ENCODE measurements at places on chromosomes 2 and 18. TPM values are rescaled to one million over a fixed set of nuclear protein-coding genes. Genes with fewer than 3 reads are reported as not detected.

EGR4 gene
- total RNA-seq: not detected

GALNT5 gene
- 0.10 TPM for total RNA-seq

ESPNL gene
- 0.19 TPM for total RNA-seq

RFTN2 gene
- not detected for total RNA-seq

CFC1B gene
- total RNA-seq: not detected

TFCP2L1 gene
- 0.33 TPM for total RNA-seq

DNAJC5G gene
- total RNA-seq: not detected

RSAD2 gene
- 2.2 TPM for total RNA-seq

- H3K4me1 ChIP-seq: no peaks in the 10 kb centered on the region
- H3K27me3 ChIP-seq: no peaks in the 10 kb centered on the region
- H3K4me3 ChIP-seq: no peak overlapping the region
- H3K36me3 ChIP-seq: no peaks in the 10 kb centered on the region
- DNase-seq: no peak
These were observed 8.0 kb downstream of the AGXT start for GRCh38 chr2:240876475-240877251.

GRCh38 chr2:124533226-124533954, 508.3 kb downstream of the CNTNAP5 start:
- no peak overlapping the region for H3K4me3 ChIP-seq
- no peaks in the 10 kb centered on the region for H3K27me3 ChIP-seq
- DNase-seq: no peak
- H3K4me1 ChIP-seq: no peaks in the 10 kb centered on the region
- H3K36me3 ChIP-seq: no peaks in the 10 kb centered on the region

DNA sequence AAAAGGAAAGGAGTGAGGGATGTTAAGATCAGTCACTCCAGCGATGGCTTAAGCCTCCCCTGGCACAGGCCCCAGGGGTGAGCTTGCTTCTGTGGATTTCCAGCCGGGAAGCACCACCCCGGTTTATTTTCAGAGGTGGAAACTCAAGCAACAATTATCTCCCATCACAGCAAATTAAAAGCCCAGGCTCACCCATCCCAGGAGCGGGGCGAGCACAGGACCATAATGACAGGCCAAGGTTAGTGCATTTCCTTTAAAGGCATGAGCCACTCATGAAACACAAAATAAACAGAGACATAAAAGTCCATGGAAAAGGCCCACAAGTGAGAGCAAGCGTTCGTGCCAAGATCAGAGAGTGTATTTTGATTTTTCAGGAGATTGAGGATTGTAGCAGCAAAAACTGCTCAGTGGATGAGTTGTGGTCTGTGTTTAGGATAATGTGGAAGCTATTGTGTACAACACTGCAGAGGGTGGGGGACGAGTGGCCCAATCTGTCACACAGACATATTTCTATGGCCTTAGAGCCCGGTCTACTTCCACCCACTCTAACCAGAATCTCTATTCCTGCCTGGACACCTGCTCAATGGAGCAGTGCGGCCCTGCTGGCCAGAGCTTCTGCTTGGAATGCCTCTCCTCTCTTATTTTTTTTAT, 111.4 kb upstream of the CDC42EP3 start:
- H3K4me1 ChIP-seq: no peaks in the 10 kb centered on the region
- H3K36me3 ChIP-seq: peaks cover 9% of the 10 kb centered on the region
- H3K27me3 ChIP-seq: no peaks in the 10 kb centered on the region
- no peak overlapping the region for H3K4me3 ChIP-seq
- DNase-seq: no peak

GRCh38 chr18:45232061-45232460, 383.2 kb upstream of the SLC14A2 start:
- no peak overlapping the region for H3K27ac ChIP-seq
- no peak overlapping the region for H3K4me3 ChIP-seq
- H3K36me3 ChIP-seq: no peaks in the 10 kb centered on the region
- H3K4me1 ChIP-seq: no peaks in the 10 kb centered on the region
- DNase-seq: no peak

DNA sequence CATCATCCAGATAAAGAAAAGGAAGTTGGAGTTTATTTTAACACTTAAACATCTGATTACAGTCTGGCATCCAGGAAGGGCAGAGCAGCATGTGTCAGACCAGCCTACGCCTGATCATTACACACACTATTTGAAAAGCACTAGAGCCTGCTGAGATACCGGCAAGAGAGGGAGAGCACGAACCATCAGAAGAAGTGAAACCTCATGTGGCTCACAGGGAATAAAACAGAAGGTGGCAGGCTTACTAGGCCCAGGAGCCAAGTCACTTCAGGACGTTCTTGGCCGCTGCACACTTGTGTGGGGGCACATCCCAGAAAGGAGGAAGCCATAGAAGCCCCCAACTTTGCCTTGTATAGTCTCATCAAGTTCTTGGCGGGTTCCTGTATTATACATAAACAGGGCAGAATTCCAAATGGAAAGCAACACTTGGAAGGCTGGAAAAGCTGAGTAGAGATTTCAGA, 105.5 kb downstream of the UGGT1 start:
- H3K4me1 ChIP-seq: peaks cover 9% of the 10 kb centered on the region
- no peak overlapping the region for H3K4me3 ChIP-seq
- DNase-seq: no peak
- H3K27ac ChIP-seq: no peak overlapping the region

DNA sequence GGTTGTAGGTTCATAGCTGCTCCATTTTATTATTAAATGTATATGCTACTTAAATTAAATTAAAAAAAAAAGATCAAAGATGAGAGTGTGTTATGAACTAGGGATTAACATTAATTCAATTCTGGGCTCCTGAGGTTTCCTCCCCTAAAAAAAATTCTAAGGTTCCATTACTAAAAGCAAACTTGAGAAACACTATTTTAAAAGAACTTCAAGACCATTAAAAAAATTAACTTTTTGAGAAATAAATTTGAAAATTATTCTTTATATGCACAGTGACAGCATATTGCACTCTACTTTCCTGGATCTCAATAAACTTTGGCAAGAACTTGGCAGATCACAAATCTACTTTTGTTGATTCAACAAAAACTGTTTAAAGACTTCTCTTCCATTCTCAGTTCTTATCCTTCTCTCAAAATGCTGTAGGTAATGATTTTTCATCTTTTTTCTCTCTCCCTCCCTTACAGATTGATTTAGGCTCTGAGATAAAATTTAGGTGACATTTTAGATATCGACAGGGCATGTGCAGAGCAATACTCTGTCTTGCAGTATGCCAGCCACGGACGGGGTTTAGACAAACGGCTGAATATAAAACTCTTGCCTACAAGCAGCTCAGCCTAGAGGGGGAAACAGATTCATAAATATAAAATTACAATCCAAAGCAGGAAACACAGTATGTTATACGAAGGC, 592 bp upstream of the MARS2 start:
- DNase-seq: no peak
- peak overlapping the region; percentile 94 for H3K27ac ChIP-seq
- peaks cover 26% of the 10 kb centered on the region for H3K4me1 ChIP-seq
- peaks cover 19% of the 10 kb centered on the region for H3K36me3 ChIP-seq
- peak overlapping the region; percentile 83 for H3K4me3 ChIP-seq

DNA sequence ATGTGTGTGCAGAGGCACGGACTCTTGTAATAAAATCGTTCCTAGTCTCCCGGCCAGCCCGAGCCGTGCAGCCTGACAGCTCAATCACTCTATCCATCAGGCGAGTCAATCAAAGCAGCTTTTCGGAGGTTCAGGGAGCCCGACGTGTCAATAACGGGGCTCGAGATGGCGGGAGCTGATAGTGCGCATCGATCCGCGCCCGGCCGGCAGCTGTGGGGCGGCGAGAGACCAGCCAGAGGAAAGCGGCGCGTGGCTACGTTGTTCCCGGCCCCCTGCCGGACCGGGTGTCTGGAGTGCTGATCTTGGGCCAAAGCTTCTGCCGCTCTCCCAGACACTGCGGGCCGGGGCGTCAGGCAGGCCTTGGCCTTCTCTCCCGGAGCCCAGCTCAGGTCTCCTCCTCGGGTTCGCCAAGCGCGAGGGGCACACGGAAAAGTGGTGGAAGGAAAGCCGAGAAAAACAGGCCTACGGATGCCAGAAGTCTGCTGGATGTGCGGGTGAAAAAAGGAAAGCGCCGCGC, 2.4 kb downstream of the EN1 start:
- H3K4me1 ChIP-seq: peaks cover 11% of the 10 kb centered on the region
- H3K27me3 ChIP-seq: peaks cover 41% of the 10 kb centered on the region
- H3K36me3 ChIP-seq: no peaks in the 10 kb centered on the region
- H3K27ac ChIP-seq: no peak overlapping the region

GRCh38 chr2:107174171-107174570, 288.2 kb upstream of the ST6GAL2 start:
- no peaks in the 10 kb centered on the region for H3K4me1 ChIP-seq
- H3K27me3 ChIP-seq: no peaks in the 10 kb centered on the region
- no peak overlapping the region for H3K4me3 ChIP-seq
- no peak for DNase-seq
- no peak overlapping the region for H3K27ac ChIP-seq

DNA sequence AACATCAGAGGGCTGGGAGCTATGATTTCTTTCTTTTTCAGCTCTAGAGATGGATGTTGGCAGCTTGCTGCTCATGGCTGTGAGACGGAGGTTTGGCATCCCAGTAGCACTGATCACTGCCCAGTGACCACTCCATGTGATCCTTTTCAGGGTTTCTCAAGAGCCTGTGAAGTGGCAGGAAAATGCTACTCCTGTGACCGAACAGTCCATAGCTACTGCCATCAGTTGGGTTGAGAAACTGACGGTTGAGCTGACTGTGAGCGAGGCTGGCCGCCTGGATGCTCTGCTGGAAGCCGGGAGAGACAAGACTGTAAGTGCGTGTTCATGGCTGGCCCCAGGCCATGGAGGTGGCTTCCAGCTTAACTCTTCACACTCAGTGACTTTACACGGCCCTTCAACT, 34.2 kb downstream of the VWA3B start:
- peaks cover 6% of the 10 kb centered on the region for H3K4me1 ChIP-seq
- no peaks in the 10 kb centered on the region for H3K36me3 ChIP-seq
- peaks cover 16% of the 10 kb centered on the region for H3K27me3 ChIP-seq
- H3K27ac ChIP-seq: no peak overlapping the region

DNA sequence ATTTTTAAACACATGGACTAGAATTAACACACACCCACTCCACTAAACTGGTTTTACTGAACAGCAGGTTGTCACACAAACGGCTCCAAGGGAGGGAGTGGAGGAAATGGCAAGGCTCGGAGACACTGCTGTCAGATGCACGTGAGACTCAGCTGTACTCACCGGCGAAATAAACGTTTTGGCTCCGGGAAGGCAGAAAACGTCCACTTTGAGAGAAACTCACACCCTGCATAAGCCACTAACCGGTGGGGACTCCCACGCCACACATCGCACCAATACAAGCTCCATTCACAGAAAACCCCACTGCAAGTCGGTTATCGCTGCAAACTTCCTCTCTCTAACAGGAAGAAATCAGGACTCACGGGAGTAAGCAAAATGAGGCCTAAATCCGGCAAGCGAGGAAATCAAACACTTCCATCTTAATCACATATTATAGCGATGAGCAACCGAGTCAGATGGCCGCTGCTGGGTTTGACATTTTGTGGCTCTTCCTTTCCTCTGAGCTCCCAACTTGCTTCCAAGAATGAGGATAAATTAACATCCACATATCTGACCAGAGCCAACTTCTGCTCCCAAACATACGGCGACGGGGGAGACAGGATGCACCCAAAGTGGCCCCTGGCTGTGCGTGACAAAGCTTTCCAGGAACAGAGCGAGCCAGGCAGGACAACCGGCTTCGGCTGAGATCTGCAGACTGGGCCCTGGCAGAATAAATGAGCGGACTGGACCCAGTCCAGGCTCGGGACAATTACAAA, 63.5 kb downstream of the HDAC4 start:
- H3K27ac ChIP-seq: no peak overlapping the region
- no peaks in the 10 kb centered on the region for H3K27me3 ChIP-seq
- no peaks in the 10 kb centered on the region for H3K36me3 ChIP-seq
- no peak for DNase-seq
- H3K4me3 ChIP-seq: no peak overlapping the region

- H3K4me3 ChIP-seq: no peak overlapping the region
- no peak overlapping the region for H3K27ac ChIP-seq
- H3K27me3 ChIP-seq: peaks cover 7% of the 10 kb centered on the region
These were observed 253.1 kb downstream of the TCF4 start for GRCh38 chr18:55334875-55335274.

DNA sequence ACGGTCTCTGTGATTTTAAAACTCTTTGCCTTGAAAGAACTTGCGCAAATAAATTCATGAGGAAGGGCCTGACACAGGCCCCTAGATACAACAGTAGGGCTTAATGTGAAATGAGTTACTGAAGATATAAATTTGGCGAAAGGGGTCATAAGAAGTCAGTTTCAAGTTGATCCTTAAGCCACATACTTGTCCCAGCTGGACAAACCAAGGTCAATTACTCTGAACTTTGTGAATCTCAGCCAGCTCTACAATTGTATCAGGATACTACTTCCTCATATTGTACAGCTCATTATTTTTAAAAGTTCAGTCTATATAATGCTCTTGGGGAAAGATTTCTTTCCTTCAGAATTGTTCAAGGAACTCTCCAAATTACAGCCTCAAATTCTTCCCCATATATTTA, 432.8 kb downstream of the METTL4 start:
- no peak overlapping the region for H3K27ac ChIP-seq
- no peaks in the 10 kb centered on the region for H3K36me3 ChIP-seq
- no peak for DNase-seq
- H3K4me3 ChIP-seq: no peak overlapping the region

DNA sequence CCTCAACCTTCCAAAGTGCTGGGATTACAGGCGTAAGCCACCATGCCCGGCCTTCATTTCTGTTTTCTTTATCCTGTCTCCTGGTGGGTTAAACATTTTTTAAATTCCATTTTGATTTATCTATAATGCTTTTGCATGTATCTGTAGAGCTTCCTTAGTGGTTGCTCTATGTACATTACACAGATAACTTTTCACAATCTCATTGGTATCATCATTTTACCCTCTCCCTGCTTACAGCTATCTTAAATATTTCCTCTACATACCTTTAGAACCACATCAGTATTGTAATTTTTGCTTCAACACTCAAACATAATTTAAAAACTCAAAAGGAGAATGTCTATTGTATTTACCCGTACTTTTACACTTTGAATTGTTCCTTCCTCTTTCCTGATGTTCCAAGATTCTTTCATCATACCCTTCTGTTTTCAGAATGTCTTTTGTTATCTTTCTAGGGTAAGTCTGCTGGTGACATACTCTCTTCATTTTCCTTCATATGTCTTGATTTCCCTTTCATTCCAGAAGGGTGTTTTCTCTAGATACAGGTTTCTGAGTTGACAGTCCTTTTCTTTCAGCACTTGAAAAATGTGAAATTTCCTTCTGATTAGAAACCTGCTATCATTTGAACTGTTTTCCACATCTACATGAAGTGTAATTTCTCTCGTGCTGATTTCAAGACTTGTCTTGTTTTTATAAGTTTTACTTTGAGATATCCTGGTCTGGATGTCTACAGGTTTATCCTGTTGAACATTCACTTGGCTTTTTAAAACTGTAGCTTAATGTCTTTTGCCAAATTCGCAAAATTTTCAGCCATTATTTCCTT, 21.9 kb downstream of the PPP3R1 start:
- peaks cover 51% of the 10 kb centered on the region for H3K4me1 ChIP-seq
- H3K36me3 ChIP-seq: no peaks in the 10 kb centered on the region
- DNase-seq: no peak
- no peaks in the 10 kb centered on the region for H3K27me3 ChIP-seq
- no peak overlapping the region for H3K4me3 ChIP-seq
- peak overlapping the region; percentile 14 for H3K27ac ChIP-seq

Measured in natural killer cell treated with Interleukin-12 subunit alpha and Interleukin-12 subunit beta and Interleukin-15 and Interleukin-18, amount 100 ng/mL, for 72 hours (primary cell).